ENCODE measurements at places on chromosomes 1 and 21.

GRCh38 chr1:64077281-64077940 is 126.0 kb upstream of the UBE2U start:
- DNase-seq = no peak

DNA sequence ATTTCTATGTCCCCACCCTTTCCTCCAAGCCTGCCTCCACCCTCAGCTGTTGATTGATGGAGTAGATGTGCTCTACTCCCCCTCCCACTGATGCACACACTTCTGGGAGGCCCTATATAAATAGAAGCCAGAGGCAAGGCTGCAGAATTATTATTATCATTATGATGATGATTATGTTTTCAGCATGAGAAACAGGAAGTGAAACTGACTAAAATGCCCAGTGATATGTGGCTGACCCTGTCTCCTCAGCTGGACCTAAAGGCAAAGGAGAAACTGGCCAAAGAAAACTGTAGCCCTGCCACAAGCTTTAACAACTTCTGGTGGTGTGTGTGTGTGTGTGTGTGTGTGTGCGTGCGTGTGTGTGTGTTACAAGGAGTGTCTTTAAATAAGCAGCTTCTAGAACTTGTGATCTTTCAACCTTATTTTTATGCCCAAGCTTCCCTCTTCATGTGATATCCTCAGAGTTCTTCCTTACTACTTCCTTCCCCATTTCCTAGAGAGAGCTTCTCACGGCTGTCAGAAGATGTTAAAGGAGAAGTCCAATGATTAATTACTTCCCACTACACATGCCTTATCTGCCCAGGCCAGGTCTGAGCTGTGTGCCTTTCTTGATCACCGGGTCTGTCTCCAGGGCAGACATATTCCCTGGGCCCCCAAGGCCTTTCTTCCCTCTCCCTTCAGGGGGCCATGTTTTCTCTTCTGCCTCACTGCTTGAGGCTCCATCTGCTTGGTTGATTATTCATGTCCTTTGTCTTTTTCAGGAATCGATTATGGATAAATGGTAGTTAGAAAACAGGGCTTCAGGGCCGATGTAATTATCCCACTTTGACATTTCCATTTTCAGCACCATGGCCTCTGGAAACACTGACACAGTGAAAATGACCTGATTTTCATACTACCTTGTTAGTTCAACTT is 11.6 kb upstream of the MAPKAPK2 start:
- peak; percentile 34 for DNase-seq

DNA sequence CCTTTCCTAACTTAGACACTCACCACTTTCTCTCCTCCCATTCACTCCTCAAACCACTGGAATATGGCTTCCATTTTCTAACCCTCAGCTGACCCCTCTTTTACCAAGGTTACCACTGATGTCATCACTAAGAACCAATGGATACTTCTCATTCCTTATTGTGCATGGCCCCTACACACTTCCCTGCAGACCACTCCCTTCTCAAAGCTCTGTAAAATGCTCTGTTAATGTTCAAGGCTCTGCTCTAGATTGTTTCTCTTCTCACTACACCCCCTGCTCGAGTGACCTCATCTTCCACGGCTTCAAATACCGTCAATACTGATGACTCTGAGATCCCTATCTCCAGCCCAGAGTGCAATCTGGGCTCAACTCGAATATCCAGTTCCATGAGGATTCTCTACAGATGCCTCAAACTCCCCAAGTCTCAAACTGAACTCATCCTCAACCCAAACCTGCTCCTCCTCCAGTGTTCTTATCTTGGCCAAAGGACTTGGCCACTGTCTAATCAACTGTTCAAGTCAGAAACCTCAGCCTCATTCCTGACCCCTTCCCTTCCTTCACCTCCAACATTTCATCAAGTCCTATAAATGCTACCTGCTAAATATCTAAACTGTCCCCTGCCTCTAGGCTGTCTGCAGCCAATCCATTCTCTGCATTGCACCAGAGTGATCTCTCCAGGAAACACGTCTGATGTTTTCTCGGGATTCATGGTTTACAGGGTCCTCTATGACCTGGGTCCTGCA is 41.3 kb upstream of the BMP8B start:
- DNase-seq = no peak

- no peak for DNase-seq
Observed at GRCh38 chr21:37757606-37758376, 158.5 kb downstream of the KCNJ6 start.

GRCh38 chr1:221711063-221711577 is 30.8 kb downstream of the DUSP10 start:
- DNase-seq = no peak

DNA sequence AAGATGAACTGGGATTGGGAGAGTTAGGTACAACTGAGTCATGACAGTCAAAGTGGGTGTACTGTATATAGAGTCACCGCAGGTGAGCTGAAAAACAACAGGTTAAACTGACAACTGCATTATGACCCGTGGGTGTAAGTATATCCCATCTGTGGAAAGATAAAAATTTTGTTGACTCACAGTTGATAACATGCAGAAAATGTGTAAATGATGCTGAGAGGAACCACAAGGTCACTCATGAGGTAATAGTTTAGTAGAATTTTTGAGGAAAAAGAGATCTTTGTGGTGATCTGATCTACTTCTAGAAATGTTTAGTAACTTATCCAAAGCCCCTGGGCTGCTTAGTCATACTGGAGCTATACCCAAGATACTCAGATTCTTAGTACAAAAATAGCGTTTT is 838 bp downstream of the OR2C3 start:
- DNase-seq = no peak

DNA sequence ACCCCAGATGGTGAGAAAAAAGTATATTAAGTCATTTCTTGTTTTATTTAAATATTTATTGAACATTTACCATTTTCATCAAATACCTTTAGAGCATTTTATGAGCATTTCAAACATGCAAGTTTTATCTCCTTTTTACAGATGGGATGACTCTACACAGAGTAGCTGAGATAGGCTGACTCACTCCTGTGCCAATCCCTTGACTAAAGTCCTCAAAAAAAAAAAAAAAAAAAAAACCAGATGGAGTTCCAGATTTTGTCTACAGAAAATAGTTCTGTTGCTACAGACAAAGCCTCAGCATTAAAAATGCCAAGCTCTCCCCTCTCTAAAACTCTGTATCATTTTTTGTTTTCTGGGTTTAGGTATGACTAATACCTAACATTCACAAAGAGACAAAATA is 303.0 kb upstream of the PLD5 start:
- DNase-seq = no peak

- DNase-seq = no peak
Observed at GRCh38 chr1:223334156-223334555, 29.8 kb downstream of the SUSD4 start.

DNA sequence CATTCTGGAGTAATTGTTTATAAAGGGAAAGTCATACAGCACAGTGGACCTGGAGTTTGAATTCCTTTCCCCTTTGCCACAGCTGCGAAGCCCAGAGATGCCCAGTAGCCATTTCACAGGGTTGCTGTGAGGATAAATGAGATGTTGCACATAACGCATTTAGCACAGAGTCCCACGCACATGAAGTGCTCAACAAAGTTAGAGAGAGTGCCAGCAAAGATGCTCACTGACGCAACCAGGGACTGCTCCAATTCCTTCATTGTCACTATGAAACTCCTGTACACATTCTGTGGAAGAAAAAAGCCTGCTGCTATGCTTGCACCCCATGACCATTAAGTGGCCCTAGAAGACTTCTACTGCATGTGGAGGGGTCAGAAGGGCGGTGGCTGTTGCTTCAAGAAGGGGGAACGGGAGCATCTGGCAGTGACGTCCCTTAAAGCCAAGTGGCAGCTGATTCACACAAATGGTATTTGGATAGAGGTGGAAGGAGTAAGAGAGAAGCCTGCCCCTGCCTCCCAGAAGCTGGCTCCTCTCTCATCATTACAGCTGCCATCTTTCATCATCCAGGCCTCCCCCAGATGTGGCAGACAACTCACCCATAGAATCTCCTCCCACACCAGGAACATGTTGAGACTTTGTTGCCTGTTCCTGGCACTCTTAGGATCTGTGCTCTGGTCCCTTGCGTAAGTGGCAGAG is 26.5 kb upstream of the VAV3 start:
- DNase-seq = no peak

DNA sequence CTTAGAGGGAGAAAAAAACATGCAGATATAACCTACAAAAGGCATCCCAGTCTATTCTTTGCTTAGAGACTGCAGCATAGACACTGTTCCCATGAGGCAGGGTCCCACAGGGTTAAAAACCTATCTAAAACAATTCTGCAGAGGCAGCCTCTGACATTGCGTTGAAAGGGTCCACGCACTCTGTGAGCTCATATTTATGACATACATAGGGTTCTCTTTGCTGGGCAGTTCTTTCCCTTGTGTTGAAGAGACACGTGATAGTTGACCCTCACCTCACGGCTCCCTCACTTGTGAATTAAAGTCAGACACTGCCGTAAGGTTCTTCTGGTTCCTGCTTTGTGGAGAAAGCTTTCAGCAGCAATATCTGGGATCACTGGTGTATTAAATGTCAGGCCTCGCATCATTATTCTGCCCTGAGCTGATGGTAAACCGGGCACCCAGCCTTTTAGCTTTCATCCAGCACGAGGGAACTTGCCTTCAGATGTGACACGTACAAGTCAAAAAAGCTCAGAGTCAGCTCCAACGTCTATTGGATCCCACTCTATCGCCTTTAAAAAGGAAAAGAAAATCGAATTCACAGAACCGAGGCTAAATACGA is 52.8 kb upstream of the HNRNPU start:
- no peak for DNase-seq

GRCh38 chr21:44702111-44702972 is 5.4 kb downstream of the KRTAP10-12 start:
- no peak for DNase-seq

DNA sequence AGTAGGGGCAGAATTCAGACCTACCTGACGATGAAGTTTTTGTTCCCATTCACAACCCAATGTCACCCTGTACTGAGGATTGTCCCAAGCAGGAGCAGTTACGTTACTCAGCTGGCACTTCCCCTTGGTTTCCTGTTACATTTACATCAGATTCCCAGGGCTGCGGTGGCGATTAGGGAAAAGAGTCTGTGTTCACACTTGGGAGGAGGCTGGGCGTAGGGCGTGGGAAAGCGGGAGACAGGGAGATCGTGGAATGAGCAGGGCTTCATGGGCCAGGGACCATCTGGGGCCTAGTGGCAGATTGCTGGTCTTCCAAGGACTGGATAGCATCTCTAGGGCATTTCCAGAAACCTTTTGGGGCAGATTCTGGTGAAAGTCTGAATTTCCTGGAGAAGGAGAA is 39.0 kb downstream of the TBX19 start:
- no peak for DNase-seq

- no peak for DNase-seq
Observed at GRCh38 chr1:218376722-218377121, 31.6 kb downstream of the TGFB2 start.

GRCh38 chr1:247332215-247332622 is 552 bp upstream of the ZNF496 start:
- peak; percentile 75 for DNase-seq

- no peak for DNase-seq
Observed at GRCh38 chr1:10764296-10764798, 32.1 kb downstream of the CASZ1 start.

DNA sequence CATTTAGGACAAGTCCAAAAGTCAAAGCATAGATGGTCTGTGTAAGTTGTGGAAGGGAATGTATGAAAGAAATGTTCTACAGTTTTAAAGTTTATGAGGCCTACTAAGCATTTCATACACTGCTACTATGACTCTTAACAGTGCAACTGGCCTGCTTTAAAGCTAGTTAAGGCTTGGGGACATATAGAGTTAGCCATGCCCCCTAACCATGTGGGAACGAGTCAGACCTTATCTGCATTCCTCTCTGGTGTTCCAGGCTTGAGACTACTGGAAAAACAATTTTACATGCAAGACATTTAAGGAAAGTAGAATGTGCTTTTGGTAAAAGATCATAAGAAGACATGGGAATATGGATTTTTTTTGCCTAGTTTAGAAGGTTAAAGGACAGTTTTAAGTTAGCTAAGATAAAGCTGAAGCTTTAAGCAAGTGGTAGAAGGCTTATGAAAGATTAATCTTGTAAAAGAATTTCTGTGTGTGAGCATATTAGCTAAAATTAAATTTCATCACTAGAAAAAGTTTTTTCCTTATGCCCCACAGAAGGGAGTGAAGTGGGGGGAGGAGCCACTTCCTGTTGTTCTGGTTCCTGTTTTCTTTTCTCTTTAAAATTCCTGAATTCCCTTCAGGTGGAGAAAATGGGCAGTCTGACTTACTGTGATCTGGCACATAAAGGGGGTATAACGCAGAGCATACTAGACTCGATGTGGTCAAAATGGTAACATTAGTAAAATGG is 8.9 kb upstream of the CD48 start:
- no peak for DNase-seq

- DNase-seq = no peak
Observed at GRCh38 chr1:113691184-113691583, 68.1 kb downstream of the PHTF1 start.

- no peak for DNase-seq
Observed at GRCh38 chr1:204716660-204717059, 31.1 kb upstream of the LRRN2 start.

DNA sequence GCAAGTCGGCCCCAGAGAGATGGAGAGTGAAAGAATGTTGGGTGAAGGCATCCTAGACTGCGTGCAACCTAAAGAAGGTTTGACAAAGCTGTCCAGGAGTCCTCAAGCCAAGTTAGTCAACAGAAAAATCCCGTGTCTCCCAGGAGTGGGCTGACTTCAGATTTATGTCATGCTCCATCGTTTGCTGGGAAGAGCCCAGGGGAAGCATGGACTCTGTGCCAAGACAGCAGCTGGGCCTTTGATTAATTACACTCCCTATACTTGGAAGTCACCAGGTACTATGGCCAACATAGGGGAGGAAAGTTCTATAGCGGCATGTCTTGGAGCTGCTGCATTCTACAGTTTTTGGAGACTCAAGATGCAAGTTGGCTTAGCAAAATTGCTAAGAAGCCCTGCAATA is 247.4 kb downstream of the KAZN start:
- DNase-seq = no peak

DNA sequence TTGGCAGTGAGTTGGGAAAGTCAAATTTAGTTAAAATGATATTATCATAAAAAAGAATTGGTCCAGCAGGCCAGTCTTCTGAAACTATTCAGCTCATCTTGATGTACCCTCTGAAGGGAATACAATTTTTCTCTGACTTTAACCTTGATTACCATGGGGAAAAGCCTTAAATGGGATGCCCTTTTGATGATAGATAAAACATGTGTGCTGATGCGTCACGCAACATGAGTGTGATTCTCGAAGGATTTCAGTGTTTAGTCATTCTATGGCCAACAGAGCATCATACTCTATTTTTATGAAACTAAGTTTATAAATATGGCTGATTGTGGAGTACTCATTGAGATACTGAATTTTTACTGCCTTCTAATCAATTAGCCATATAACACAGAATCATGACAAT is 171.5 kb downstream of the ZNF281 start:
- no peak for DNase-seq

DNA sequence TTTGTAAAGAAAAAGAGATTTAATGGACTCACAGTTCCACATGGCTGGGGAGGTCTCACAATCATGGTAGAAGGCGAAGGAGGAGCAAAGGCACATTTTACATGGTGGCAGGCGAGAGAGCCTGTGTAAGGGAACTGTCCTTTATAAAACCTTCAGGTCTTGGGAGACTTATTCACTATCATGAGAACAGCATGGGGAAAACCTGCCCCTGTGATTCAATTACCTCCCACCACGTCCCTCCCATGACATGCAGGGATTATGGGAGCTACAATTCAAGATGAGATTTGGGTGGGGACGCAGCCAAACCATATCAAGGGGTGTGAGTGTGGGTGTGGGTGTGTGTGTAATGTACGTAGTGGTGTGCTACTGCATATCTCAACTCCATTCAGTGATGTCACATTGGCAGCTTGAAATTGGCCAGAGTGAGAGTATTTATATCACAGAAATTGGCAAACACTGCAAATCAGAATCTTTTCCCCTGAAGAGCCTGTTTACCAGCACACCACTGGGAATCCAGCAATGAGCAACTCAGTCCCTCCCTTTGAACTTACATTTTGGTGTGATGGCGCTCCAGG is 5.4 kb downstream of the ARHGEF10L start:
- DNase-seq = no peak
